ENCODE measurements at places on chromosomes 1 and 21.
A peak's percentile ranks its signal among the peaks of the same experiment; 100 is the strongest.

DNA sequence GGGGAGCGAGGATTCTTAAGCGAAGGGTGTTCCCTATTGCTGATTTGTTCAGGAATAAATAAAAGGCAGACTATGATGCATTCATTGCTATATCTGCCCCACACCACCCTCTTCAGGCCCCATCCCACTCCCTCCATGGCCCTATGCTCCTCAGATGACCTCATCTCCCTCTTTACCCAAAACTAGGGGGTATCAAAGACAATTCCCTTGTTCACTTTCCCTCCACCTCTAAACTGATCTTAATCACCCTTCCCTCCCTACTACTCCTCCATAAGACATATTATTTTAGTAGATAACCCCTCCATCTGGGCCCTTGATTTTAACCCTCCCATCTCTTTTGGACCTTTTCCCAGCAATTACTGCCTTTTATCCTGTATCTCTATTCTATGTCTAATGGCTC is 434.9 kb upstream of the RUNX1 start:
- no peak for DNase-seq

DNA sequence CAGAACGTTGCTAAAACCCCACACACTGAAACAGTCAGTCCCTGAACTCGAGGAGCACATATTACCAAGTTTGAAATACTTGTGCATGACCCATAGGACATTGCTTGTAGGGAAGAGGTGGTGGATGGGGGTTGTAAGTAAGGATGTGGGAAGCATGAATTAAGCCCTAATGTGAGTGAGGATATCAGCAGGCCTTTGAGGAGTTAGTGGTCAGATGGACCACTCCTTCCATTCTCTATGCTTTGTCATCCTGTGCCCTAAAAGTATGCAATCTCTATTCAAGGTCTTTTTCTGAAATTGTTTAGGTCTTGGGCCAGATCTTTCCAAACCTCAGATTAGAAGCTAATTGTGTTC is 70.9 kb upstream of the SAMSN1 start:
- DNase-seq, result no peak

DNA sequence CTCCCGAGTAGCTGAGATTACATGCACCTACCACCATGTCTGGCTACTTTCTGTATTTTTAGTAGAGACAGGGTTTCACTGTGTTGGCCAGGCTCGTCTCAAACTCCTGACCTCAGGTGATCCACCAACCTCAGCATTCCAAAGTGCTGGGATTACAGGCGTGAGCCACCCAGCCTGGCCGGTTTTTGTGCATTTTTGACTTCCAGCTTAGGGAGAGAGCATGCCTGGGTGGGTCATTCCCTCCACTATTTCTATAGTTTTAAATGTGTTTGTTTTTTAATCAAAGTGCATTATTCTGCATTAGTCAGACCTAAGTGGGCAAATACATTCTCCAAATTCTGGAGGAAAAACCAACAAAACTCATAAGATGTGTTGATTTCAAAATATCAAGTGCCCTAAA is 207.4 kb upstream of the NRIP1 start:
- no peak for DNase-seq

GRCh38 chr1:91059157-91059556 is 37.3 kb upstream of the ZNF644 start:
- no peak for DNase-seq

DNA sequence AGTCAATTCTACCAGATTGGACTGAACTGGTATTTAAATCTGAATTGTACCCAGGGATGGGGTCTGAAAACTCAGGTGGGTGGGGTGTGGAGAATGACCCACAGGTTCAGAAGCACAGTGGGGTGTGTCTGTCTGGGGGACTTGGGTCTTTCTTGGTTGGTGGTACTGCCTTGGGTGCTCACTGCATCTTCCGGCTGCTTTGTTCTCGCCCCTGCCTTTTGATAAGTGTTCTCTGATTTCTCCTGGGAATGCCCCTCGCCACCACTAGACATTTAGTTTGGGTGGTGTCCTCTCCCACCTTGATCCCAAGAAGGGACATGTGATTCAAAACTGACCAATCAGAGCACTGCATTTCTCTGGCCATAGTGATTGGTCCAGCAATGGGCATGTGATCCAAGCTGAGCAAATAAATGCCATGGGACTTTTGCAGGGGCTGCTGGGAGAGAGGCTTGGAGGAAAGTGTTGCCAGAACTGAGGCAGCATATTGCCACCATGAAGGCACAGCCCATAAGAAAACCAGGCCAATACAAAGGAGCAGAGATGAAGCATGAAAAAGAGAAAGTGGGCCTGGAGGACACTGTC is 270.5 kb downstream of the NPHP4 start:
- no peak for DNase-seq

GRCh38 chr1:21518774-21519455 is 9.7 kb downstream of the ALPL start:
- no peak for DNase-seq

DNA sequence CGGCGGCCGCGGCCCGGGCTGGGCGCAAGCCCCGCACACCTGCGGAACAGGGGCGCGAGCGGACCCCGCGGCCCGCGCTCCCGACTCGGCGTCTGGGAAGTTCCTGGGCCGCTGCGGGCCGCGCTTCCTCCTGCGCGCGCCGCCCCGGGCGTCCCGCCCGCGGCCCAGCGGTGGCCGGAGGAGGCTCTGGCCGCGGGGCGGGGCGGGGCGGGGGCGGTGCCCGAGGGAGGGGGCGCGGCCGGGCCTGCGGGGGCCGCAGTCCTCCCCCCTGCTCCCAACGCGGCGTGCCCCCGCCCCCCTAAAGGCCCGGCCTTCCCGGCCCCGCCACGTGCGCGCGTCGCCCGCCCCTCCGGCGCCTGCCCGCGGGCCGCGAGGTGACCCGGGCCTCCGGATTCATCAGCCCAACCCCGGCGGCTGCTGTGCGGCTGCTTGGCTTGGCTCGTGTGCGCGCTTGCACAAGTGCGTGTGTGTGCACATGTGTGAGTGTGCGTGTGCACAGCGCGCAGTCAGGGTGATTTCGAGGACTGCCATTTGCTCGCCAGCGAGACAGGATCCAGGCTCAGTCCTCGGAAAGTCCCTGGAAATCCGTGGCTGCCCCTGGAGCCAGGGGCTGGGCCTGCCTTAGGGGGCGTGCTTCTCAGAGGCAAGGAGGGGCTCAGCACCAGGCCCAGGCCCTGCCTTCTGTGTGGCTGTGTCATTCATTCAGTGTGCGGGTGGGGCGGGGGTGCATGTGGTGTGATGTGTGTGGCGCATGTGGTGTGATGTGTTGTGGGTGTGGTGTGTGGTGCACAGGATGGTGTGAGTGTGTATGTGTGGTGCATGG is at the start of gene C2CD2:
C2CD2 (minus strand) TSS at position 188 of the 823 bp plus-strand sequence. CDS start 370 bp downstream, outside the sequence.
- peak; percentile 3 for DNase-seq

GRCh38 chr1:25033828-25034705 is 104.0 kb upstream of the RUNX3 start:
- DNase-seq, result no peak

GRCh38 chr1:78292361-78292760 is 198.4 kb upstream of the PTGFR start:
- DNase-seq, result no peak

GRCh38 chr1:151175863-151176262 is at the start of gene TMOD4:
TSS of gene TMOD4 (minus strand) at chr1:151175981. CDS start at chr1:151174875, 1,106 bp downstream.
- no peak for DNase-seq

- no peak for DNase-seq
These were observed 100.2 kb downstream of the SSBP3 start for GRCh38 chr1:54305906-54306514.

DNA sequence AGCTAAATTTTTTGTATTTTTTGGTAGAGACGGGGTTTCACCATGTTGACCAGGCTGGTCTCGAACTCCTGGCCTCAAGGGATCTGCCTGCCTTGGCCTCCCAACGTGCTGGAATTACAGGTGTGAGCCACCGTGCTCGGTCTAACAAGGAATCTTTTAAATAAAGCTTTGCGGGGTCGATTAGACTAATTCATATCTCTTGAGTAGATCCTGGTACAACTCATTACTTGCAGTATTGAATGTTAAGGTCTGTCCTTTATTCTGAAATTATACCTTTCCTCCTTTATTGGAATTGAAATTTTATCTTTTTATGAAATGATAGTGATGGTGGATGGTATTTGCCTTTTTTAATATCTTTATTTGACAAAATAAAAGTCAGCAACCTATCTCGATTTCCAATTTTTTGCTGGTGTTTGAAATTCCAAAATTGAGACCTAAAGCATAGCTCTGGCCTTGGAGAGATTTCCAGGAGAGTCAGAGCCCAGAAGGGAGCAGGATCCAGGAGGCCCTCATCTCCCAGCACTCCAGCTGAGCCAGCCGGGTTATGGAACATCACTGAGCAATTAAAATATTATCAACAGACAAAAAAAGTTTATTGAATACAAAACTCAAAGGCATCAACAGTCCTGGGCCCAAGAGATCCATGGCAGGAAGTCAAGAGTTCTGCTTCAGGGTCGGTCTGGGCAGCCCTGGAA is 4.7 kb downstream of the S100A2 start:
- DNase-seq, result no peak

GRCh38 chr1:154145986-154146385 is 8.9 kb downstream of the NUP210L start:
- DNase-seq, result no peak

DNA sequence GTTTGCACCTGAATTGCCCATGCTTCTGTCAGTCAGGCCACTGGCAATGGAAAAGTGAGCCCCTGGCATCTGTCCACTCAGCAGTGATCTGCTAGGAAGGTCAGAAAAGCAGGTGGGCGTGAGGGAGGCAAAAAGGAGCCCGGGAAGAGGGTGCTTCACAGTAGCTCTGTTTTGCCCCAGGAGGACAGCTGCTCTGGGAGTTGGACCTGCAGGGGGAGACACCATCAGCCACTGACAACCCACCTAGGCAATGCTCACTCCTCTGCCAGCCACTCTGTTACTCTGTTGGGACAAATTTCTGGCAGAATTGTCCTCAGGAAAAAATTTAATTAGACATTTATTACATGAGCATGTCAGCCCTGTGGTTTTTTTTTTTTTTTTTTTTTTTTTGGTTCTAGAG is 146.4 kb downstream of the LRIG2 start:
- no peak for DNase-seq

GRCh38 chr1:151680391-151680790 is 36.2 kb downstream of the CELF3 start:
- DNase-seq, result no peak

GRCh38 chr1:55206210-55206609 is 9.0 kb downstream of the USP24 start:
- DNase-seq, result no peak

DNA sequence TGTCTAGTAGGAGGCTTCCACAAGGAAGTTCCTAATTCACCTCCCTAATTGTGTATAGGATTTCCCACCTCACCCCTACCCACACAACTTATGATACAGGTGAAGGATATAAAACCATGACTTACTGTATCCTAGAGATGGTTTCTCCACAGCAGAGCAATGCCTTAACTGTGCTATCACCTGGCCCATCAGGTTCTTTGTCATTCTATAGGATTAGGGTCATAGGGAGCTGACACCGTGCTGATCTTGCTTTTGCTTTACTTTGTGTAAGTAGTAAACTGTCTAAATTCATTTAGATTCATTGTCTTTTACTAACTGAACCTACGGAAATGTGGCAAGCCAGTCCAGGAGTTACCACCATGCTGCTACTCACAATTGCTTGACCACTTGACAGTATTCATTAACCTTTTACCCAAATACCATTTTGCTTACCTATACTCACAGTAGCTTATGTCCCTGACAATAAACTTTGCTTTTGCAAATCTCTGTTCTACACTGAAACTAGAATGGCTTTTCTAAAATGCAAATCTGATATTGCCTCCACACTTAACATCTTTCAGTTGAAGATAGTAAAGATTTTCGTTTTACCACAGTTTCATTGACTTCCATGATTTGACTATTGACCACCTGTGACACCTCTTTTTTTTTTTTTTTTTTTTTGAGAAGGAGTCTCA is 147.6 kb downstream of the IFI44 start:
- no peak for DNase-seq

- no peak for DNase-seq
These were observed 2.2 kb upstream of the NBPF1 start for GRCh38 chr1:16615253-16616252.

GRCh38 chr1:61869691-61870109 is 127.4 kb downstream of the PATJ start:
- no peak for DNase-seq

DNA sequence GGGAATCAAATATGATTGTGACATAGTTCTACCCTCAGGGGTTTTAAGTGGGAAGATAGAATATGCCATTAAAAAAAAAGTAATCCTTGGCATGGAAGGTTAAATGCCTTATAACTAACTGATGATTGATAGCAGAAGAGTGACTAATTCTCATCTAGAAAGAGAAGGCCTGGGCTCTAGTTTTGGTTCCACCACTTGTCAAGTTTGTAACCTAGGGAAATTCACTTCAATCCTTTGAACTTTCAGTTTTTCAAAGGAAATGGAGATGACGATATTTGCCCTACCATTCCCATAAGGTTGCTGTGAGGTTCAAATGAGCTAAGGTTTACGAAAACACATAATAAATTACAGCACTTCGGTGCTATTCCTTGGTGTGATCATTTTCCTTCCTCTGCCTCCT is 88.5 kb downstream of the GPR88 start:
- peak; percentile 2 for DNase-seq

DNA sequence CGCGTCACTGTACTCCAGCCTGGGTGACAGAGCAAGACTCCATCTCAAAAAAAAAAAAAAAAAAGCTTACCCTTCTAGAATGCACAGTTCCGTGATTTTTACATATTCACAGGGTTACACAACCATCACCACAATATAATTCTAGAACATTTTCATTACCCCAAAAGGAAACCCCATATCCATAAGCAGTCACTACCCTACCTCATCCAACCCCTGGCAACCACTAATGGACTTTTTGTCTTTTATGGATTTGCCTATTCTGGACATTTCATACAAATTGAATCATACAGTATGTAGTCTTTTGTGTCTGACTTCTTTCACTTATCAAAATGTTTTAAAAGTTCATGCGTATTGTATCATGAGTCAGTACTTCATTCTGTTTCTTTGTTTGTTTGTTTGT is 22.8 kb downstream of the SYF2 start:
- DNase-seq, result no peak

DNA sequence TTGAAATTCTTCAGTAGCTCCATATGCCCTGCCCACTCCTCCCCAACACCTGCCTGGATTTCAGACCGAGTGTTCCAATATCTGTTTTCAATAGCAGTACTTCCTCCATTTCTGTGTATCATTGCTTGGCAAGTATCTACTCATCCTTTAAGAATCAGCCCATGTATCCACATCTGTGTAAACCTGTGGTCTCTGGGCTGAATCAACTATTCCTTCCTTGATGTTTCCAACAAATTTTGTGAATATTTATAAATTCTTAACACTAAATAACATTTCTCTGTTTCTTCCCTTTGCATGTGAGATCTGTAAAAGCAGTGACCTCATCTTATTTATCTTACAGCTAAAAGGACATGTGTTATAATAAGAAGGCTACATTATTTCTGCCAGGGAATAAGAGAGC is 26.0 kb upstream of the UAP1 start:
- no peak for DNase-seq

- DNase-seq, result no peak
These were observed 15.4 kb downstream of the ALG14 start for GRCh38 chr1:95057351-95057750.

DNA sequence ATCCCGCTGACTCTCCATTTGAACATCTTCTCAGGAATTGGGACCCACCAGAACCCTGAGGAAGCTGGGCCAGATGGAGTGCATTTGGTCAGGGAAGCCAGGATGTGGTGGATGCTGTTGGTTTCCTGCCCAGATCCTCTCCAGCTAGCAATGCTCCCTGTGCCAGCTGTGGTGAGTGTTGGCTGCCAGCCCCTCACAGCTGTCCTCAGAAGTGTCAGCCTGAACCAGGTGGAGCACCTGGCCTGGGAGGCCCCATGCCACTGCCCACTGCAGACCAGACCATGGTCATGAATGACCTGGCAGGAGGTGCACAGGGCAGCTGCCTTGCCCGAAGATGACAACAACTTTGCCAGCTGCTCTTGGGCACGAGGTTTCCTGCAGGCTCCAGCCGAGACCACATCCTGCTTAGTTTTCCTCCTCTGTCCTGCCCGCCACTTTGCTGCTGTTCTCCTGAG is 54.4 kb downstream of the PRSS38 start:
- no peak for DNase-seq
